C1 segment of cervical spinal cord (tissue), 14 donors: ENCODE measurements at places on chromosomes 11 and 22.

GRCh38 chr22:45462034-45462655 is 40.5 kb upstream of the FBLN1 start:
- no peak for DNase-seq

- DNase-seq, result no peak
These were observed 322.7 kb upstream of the PLET1 start for GRCh38 chr11:112583261-112583893.

DNA sequence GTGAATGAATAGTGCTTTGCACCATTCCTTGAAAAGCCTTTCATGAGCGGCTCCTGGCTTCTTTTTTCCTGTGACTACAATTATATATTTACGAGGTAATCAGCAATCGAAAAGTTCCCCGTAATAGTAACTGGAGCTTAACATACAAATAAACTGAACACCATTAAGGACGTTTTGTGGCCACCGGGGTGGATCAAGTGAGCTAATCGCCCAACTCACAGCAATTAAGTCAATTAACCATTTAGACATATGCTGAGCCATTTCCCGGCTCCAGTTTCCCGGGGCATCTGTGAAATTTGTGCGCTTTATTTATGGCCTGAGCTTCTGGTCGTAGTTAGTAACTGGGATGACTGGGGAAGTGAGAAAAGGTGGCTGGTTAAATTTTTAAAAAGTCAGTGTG is 465.2 kb downstream of the MIAT start:
- DNase-seq, result no peak

GRCh38 chr11:106969644-106970355 is 48.5 kb downstream of the GUCY1A2 start:
- no peak for DNase-seq

DNA sequence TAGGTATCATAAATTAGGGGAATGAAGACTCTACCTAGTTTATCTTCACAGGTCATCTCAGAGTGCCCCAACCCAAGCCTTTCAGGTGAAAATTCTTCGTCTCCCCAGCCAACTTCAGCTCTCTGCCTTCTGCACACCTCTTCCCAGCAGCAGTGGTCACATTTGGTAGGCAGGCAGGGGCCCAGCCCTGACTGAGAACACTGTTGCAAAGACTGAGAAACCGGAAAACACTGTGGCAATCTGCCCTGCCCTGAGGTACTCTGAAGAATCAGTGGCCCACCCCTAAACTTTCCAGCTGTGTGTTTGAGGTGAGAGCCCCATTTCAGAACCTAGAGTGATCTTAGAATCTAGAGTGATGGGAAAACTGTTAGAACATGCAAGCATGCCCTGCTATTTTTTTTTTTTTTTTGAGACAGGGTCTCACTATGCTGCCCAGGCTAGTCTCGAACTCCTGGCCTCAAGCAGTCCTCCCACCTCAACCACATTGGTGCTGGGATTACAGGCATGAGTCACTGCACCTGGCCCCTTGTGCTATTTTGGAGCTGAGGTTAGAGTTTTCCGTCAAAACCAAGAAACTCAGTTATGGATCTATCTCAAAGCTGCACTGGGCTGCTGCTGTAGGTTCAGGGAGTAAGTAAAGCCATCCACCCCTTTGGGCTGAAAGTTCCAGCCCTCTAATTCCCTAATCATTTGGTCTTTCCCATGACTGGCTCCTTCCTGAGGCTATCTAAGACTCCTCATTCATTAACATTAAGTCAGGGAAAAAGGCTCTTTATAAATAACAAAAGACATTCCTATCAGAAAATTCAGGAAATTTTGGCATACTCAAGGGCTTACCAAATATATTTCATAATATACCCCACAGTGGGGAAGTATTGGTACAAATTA is 1.7 kb upstream of the LDHA start:
- DNase-seq, result no peak

- no peak for DNase-seq
These were observed 70.7 kb downstream of the ARFGAP2 start for GRCh38 chr11:47105974-47106373.

- no peak for DNase-seq
These were observed 416.5 kb downstream of the TMEM135 start for GRCh38 chr11:87454241-87454640.

GRCh38 chr11:32892355-32893092 is at the start of gene QSER1:
Gene QSER1 (plus strand): TSS chr11:32892811. CDS start chr11:32893126, 315 bp downstream.
- peak; percentile 83 for DNase-seq

DNA sequence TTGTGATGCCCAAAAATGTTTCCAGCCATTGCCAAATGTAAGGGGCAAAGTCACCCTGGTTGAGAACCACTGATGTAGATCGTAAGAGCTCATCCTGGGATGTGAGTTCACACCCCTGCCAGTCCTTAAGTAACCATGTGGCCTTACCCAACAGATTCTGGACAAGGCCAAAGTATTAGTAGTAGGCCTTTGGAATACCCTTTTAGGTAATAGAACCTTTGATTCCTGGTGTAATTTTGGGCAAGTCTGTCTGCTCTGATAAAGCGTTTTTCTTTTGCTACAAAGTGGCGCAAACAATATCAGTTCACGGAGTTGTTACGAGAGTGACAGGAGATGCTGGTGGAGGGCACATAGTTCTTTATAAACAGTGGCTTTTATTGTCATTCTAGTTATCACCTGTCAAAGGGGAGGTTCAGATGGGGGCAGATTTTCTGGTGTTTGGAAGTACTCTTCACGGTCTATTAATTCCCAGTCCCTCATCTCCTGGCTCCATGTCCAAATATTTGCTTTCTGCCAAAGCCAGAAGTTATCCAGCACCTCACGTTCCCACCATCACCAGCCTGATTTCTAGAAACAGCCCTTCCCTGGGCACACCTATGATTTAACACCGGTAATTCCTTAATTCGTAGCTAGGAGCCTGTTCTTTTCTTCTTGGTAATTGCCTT is 73.8 kb upstream of the CRYBB3 start:
- no peak for DNase-seq

GRCh38 chr11:113105592-113105991 is 144.4 kb downstream of the NCAM1 start:
- DNase-seq, result no peak

- no peak for DNase-seq
These were observed at the start of gene BCO2 for GRCh38 chr11:112174789-112175598. Gene BCO2 (plus strand): TSS chr11:112175512. CDS start chr11:112175602, 90 bp downstream.

DNA sequence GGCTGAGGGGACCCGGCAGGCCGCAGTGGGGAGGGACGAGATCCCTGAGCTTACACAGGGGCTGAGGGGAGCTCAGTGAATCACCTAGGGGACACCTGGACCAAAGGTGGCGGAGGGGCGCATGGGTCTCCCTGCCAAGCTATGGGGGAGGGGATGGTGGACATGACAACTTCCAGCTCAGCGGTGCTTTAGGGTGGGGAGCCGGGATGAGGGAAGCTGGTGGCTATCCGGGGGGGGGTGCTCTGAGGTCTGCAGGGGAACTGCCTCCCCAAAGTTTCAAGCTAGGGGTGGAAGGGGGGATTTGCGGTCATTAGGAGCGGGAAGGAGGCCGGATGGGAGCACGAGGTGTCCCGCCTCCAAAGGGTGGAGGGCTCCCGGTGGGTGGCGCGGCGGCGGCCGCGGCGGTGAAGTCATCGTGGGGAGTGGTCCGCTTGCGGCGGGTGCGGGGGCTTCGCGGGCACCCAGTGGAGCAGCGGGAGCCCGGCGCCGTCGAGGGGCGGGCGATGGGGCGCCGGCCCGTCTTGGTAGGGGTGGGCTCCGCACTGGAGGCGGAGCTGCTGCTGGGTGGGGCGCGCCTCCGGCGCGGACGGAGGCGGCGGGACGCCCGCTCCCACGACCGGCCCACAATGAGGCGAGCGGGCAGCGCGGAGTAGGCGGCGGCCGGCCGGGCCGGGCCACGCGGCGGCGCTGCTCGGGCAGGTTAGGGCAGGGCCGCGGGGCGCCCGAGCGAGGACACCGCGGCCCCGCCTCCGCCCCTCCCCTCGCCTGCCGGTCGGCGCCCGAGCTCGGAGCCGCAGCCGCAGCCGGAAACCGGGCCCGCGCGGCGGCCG is at the start of gene MICALL1:
TSS of gene MICALL1 (plus strand) at position 764 of the 830 bp plus-strand sequence. CDS start 126 bp downstream, outside the sequence.
- DNase-seq, result no peak

GRCh38 chr22:50540381-50540780 is 5.3 kb upstream of the KLHDC7B start:
- DNase-seq, result no peak

DNA sequence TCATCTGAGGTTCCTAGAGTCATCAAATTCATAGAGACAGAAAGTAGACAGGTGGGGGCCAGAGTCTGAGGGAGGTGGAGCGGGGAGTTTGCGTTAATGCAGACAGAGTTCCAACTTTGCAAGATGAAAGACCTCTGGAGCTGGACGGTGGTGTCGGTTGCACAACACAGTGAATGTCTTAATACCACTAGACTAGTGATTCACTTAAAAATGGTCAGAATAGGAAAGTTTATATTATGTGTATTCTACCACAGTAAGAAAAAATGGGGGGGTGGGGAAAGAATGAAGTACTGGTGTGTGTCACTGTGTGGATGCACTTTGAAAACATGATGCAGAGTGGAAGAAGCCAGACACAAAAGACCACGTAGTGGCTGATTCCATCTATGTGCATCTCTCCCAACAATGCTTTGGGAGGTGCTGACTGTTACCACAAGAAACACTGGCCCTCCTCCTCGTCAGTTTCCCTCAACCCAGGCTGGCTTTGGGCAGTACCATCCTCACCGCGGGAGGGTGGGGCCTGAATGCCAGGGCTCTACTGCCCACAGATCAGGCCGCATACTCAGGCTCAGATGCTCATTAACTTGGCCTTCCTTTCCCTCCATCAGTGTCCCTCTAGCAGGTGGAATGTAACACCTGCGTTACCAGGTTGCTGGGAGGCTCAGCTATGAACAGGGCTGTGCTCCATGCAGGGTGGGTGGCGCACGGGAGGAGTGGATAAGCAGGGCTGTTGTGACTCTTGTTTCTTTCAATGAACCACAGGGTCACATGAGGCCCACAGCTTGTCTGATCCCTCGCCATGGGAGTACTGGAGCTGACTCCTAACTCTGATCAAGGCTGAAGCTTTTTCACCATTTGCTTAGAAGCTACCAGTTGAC is 297.0 kb downstream of the CTTN start:
- DNase-seq, result no peak

GRCh38 chr11:126918556-126918955 is 82.0 kb downstream of the KIRREL3 start:
- no peak for DNase-seq

GRCh38 chr11:10493041-10493663 is 38.1 kb downstream of the AMPD3 start:
- DNase-seq, result no peak

DNA sequence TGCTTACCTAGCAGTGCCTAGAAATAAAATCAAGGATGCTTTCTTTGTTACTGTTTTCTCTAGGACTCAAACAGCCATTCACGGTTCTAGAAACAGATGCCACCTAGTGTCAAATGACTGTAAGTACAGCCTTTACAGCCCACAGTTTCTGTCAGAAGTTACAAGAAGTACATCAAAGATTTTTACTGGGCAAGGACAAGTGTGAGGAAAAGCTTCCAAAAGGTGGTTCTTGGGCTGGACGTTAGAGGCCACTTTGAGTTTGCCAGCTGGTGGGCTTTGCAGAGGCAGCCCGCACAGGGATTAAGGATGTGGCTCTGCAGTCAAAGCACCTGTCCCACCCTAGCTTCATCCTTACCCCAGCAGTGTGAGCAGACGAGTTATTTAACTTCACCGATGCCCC is 6.9 kb downstream of the KMT5B start:
- peak; percentile 39 for DNase-seq
